ENCODE measurements at places on chromosomes 5 and 9.

- peak; percentile 24 for DNase-seq
Observed at GRCh38 chr9:78213712-78214111, 22.2 kb upstream of the CEP78 start.

- no peak for DNase-seq
Observed at GRCh38 chr9:136985027-136985602, 2.3 kb downstream of the LCNL1 start.

- no peak for DNase-seq
Observed at GRCh38 chr5:28190011-28190410, 1151.6 kb upstream of the CDH9 start.

DNA sequence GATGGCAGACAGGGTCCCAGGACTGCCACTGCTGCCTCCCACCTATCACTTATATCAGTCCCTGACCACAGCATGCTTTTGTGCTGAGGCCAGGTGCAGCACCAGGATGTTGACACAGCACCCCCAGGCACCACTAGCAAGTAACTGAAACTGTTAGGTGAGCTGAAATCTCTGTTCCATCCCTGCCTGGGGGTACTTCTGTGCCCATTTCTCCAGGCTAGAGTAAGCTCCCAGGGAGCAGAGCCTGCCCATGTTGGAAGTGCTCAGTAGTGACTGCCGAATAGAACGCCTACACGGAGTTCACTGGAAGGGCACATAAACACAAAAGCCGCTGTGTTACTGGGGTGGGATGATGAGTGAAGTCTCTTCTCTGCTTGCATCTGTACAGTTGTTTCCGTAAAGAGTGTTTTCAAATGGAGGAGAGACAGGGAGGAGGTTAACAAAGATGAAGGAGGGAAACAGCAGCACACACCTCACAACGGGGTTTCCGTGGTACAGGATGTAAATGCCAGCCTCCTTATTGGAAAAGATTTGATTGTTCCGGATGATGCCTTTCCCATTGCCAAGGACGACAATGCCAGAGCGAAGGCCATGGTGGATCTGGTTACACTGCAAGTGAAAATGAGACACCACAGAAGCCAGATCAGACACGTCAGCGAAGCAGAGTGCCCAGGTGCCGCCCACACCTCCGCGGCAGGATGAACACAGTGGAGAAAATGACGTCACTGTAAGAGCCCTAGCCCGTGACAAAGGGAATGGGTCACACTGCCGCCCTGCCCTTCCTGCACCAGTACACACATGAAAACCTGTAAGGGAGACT, 43.1 kb downstream of the POLR1E start:
- peak; percentile 65 for DNase-seq

GRCh38 chr5:115723220-115723619, 93.2 kb downstream of the CDO1 start:
- no peak for DNase-seq

GRCh38 chr9:2761424-2761823, 44.1 kb downstream of the KCNV2 start:
- DNase-seq: peak; percentile 66

GRCh38 chr9:138007918-138008841, 130.6 kb downstream of the CACNA1B start:
- no peak for DNase-seq

DNA sequence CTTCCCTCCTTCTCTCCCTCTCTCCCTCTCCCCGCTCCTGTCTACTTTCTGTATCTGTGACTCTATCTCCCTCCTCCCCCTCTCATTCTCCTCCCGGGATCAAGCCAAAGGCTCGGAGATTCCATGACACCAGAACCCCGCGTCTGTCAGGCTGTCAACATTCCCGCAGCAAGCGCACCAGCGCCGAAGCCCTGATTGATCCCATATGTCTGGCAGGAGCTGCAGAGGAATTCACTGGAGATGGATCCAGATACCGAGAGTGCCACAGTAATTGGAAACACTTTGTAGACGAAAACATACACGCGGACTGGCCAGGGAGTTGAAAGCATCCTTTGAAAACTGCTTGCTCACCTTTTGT, 300 bp upstream of the SVEP1 start:
- DNase-seq: no peak

GRCh38 chr9:134343637-134344036, 17.4 kb downstream of the RXRA start:
- no peak for DNase-seq

GRCh38 chr5:152349683-152350526, 55.2 kb downstream of the NMUR2 start:
- DNase-seq: peak; percentile 51

GRCh38 chr5:35098214-35098613, 50.5 kb upstream of the AGXT2 start:
- no peak for DNase-seq

DNA sequence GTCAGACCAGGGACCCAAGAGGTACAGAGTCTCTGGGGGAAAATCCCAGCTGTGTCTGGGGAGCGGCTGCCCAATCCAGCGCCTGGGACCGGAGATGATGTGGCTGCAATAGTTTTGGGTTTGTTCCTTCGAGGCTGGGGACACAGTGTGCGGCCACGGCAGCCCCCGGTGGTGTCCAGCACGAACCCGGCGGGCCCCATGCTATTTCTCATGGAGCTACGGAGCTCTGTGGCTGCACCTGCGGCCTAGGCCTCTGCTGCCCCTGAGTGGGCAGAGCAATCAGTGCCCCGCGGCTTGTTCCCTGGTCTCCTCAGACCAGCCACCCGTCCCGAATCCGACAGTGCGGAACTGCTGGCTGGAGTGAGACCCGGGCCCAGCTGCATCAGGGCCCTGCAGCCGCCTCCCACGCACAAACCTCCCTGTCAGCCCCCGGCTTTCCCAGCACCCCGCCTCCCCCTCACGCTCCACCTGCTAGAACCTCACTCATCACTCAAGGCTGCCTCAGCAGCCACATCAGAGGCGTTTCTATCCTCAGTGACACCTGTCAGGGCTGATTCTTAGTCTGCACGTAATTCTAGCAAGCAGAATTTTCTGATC, 29.0 kb downstream of the SARDH start:
- DNase-seq: peak; percentile 65

- no peak for DNase-seq
Observed at GRCh38 chr5:92409134-92409533, 1026.0 kb upstream of the ARRDC3 start.

DNA sequence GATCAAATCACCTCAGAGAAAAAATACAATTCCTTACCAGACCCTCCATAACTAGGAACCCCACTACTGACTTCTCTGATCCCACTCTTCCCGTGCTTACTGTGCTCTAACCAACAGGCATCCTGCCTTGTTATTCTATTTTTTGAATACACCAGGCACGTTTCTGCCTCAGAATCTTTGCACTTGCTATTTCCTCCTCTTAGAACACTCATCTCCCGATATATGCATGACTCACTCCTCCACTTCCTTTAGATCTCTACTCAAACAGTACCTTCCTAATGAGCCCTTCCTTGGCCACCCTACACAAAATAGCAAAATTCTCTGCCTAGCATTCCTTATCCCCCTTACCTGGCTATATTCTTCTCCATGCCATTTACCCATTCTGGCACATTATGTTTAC, 43.9 kb downstream of the MAPKAP1 start:
- DNase-seq: peak; percentile 44

DNA sequence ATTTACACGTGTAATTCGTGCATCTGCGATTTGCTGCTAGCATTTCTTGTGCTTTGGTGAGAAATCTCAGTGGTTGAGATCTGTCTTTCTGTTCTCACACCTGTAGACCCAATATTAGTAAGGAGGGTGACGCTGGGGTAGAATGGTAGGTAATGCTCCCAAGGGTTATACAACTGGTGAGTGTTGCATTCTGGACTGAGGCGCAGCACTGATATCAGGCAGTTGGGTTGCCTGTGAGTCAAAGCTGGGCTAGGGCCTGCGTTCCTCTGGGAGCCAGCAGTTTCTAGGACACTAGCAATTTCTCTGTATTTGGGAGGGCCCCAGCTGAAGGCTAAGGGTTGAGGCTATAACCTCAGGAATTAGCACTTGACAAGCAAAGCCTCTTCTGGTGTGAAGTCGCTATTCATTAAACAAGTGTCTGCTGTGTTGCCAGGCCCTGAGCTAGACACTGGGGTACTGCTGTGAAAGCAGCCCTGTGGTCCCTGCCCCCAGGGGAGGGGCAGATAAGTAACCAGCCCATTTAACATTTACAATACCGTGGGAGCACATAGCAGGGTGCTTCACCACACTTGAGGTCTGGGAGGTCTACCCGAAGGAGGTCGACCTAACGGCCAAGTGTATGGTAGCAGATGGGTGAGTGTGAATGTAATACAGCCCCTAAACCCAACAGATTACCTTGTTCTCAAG, 28.7 kb downstream of the LARP1 start:
- DNase-seq: peak; percentile 86

DNA sequence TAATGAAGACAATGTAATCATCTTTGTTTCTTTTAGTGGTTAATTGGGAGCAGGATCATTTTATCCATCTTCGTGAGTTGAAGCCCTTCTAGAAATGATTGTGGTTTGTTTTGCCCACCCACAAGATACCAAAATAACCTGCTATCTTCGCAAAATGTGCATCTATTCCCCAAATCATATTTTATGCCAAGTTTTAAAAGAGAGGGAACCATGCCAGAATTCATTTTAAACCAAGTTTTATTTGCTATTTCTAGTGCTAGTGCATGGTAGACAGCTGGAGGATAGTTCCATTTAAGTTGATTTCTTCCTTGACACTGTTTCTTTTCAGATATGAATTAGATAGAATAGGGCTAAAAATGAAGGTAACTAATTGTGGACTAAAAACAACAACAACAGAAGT, 104.2 kb downstream of the RAB3C start:
- DNase-seq: no peak

GRCh38 chr9:18935541-18935940, 97.5 kb downstream of the SAXO1 start:
- DNase-seq: no peak

DNA sequence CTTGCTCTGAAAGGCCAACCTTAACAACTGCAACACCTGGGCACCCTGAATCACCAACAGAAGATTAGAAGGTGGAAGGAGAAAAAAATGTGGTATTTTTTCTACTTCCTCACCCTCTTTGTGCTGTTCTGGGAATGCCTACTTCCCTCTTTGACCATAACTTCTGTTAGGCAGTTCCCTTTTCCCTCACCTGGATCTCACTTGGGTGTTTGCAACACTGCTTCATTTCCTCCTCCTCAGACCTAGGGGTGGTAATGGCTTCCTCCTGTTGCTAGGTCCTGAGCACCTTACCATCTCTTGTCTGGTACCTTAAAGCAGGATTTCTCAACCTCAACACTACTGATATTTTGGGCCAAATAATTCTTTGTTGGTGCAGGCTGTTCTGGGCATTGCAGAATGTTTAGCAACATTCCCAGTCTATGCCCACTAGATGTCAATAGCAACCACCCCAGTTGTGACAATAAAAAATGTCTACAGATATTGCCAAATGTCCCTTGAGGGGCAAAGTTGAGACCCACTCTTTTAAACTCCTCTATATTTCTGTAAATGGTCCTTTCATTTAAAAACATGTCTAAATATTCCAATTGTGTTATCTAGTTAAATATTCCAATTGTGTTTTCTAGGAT, 300.0 kb upstream of the VLDLR start:
- DNase-seq: no peak

GRCh38 chr9:21906881-21907280, 87.3 kb downstream of the CDKN2A start:
- DNase-seq: no peak

- no peak for DNase-seq
Observed at GRCh38 chr5:169216866-169217265, 84.1 kb downstream of the SLIT3 start.

- no peak for DNase-seq
Observed at GRCh38 chr5:13648822-13649221, 295.7 kb downstream of the DNAH5 start.

DNA sequence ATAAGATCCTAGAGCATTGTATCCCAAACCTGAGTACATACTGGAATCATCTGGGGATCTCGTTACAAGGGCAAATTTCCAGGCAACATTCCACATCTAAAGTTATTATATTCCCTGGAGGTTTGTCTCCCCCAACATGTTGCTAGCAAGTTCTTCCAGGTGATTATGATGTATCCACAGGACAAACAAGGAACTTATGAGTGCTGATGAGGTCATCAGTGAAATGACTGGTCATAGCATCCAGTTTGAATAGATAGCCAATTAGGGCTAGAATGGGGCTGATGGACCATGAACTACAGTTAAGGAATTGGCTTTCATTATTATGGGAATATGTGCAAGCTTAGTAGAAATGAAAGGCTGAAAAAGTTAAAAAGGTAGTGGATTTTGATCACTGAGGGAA, 115.2 kb downstream of the CWC27 start:
- no peak for DNase-seq

DNA sequence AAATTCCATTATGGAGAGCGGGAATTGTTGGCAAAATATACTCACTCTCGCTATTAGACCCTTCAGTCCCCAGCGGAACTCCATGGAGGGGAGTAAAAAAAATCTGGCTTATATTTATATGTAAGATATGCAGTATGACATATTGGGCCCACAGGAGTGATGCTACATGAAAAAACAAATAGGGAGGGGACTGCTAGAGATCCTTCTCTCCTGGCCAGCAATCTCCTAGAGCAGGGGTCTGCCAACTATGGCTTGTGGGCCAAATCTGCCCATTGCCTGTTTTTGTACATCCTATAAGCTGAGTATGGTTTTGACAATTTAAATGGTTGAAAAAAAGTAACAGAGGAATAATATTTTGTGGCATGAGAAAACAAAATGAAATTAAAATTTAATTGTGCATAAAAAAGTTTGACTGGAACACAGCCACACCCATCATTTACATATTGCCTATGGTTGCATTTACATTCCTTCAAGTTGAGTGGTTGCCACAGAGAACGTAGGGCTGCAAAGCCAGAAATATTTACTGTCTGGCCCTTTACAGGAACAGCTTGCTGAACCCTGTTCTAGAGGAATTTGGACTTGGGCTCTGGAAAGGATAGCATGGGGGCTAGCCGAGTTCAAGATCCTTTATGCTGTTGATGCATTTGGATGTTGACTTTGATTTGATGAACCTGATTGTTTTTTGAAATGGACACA, 197.3 kb upstream of the CLINT1 start:
- DNase-seq: no peak

GRCh38 chr5:139752506-139753473, 42.8 kb upstream of the PSD2 start:
- DNase-seq: no peak

DNA sequence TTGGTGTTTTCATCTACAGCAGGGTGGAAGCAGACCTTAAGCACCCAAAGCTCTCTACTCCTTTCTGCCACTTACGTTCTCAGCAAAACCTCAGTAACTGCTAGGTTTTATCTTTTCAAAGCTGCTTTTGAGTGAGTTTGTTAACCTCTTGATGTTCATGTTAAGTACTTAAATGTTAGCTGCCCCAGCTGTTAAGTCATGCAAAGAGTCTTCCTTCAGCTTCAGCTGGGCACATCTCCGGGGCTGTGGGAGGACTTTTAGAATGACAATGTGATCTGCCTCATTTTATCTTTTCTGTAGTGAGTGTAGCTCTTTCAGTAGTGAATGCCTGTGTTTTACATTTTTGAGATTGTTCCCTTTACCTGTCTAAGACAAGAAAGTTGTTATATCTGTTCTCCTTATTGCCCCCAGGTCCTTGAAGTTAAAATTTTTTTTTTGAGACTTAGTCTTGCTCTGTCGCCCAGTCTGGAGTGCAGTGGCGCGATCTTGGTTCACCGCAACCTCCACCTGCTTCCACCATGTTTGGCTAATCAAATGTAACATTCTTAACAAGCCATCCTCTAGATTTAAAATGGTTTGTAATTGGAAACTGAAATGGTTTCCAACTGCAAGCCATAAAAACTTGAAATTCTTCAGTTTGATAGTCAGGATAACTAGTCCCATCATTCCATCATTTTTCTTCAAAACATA, 19.6 kb downstream of the KDM4C start:
- peak; percentile 37 for DNase-seq

- DNase-seq: no peak
Observed at GRCh38 chr5:133891390-133891789, 77.0 kb downstream of the C5orf15 start.

- peak; percentile 75 for DNase-seq
Observed at GRCh38 chr9:110058304-110058953, 149.5 kb downstream of the C9orf152 start.
